ENCODE measurements at places on chromosomes 7 and 10.

GRCh38 chr7:87575521-87575920 is 25.2 kb downstream of the ABCB1 start:
- no peak for DNase-seq

DNA sequence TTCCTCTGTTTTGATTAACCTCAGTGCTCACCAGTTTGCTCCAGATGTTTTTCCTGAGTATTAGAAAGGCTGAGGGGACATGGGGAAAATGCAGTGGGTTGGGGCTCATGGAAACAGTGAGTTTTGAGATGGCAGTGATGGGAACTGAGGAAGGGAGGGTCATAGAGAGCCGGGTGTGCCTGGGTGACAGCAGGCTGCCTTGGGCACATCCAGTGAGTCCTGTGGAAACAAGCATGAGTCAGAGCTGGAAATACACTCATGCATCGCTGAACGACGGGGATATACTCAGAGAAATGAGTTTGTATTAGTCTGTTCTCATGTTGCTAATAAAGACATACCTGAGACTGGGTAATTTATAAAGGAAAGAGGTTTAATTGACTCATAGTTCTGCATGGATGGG is 202.2 kb downstream of the TMEM178B start:
- no peak for DNase-seq

DNA sequence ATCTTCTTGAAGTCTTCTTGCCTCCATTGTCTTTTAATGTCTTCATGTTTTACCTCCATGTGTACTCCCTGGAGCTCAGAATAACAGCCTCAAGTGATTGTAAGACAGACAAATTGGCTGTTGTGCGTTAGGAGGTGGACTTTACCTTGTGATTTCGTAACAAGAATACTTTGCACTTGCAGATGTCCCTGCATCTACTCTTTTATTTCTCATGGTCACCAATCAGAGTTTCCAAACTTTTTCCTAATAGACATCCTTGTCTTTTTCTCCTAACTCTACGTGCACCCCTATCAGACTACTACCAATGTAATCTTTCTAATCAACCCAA is 172.3 kb downstream of the NRP1 start:
- no peak for DNase-seq

- no peak for DNase-seq
These were observed 2.4 kb downstream of the SPOCK2 start for GRCh38 chr10:72085864-72086465.

DNA sequence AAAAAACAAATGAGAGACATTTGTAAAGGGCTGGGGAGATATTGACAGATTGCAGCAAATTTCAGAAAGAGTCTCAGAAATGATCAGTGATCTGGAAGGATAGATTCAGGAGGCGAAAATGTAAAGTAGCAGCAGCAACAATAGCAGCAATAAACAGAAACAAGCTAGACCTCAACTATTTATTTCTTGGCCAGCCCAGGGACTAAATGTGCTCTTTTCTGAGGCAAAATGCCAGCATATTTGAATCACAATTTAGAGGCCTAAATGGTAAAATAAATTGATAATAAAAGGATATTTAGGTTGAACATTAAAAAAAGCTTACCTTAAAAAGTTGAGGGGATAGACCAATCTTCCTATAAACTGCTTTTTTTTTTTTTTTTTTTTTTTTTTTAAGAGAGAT is 134.6 kb upstream of the ITGB1 start:
- no peak for DNase-seq

DNA sequence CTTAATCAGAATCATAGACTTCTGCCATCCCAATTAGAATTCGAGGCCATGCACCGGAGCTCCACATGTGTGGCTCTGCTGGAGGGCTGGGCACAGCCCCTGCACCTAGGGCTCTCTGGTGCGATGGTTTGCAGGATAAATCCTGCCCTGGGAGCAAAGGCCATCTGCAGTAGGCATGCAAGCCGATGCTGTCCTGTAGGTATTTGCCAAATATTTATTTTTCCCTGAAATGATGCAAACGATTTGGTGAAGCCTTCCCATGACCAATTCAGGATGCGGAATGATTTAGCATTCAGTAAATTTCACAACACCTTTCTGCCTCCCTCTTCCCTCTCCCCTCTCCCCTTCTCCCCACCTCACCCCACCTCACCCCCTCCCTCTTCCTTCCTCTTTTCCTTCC is 170.6 kb downstream of the EBF3 start:
- DNase-seq, result no peak

DNA sequence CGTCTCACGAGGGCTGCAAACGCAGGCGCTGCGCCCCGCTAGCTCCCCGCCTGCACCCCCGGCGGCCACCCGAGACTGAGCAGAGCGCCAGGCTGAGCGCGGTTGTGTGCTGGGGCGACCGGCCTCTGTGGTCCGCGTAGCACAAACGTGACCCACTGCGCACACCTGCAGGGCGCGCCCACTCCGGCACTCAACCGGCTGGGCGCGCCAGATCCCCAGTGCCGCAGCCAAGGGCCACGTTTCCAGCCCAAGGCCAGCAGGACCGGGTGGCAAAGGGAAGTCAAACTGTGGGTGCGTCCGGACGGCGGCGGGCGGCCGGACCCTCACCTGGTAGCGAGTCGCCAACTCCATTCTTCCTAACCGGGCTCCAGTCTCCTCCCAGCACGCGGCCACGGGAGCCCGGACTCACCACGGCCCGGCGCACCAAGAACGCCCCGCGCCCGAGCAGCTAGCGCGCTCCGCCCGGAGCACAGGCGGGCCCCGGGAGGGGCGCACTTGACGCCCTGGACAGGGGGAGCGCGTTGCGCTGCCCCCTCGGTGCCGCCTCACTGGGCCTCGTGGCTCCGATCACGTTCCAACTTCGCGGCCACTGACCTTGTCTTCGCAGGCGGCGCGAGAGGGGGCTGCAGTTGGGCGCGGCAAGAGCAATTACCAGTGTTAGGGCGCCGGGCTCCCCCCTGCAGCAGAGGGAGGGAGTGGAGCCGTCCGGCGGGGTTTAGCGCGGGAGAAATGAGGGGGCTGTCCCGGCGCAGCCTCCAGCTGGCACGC is at the start of gene CDCA7L:
Gene CDCA7L (minus strand): TSS at position 446 of the 768 bp plus-strand sequence. CDS start 95 bp downstream, at position 351.
- DNase-seq, result peak; percentile 86

DNA sequence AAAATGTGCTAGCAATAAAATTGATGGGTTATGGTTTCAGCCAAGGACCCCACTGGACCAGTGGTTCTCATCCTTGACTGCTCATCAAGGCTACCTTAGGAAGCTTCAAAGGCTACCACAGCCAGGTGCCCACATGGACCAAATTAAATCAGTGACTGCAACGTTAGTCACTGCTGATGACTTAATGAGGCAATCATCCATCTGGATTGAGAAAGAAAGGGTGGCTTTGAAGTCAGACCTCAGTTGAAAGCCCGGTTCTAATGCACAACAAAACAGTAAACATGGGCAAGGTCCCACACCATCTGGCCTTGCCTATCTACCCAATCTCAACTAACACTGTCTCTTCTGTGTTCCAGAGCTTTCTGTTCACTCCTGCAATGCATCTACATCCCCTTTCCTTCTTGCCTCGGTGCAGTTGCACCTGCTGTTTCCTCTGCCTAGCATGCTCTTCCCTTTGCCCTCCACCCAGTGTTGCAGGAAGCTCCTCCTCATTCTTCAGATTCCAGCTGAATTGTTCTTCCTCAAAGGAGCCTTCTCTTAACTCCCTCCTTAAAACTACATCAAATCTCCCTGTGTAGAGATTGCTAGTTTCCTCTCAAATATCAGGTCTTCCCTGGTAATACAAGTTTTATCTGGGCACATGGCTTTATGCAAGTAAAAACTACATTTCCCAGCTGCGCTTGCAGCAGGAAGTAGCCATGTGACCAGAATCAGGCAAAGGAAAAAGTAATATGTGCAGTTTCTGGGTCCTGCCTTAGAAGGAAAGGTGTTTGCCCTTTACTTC is 10.3 kb upstream of the KCNK18 start:
- DNase-seq, result no peak

- DNase-seq, result peak; percentile 31
These were observed at the start of gene NPY for GRCh38 chr7:24283897-24284698. Gene NPY, plus strand, starts transcription at chr7:24284190. Its CDS starts 1,051 bp downstream, at chr7:24285241.

DNA sequence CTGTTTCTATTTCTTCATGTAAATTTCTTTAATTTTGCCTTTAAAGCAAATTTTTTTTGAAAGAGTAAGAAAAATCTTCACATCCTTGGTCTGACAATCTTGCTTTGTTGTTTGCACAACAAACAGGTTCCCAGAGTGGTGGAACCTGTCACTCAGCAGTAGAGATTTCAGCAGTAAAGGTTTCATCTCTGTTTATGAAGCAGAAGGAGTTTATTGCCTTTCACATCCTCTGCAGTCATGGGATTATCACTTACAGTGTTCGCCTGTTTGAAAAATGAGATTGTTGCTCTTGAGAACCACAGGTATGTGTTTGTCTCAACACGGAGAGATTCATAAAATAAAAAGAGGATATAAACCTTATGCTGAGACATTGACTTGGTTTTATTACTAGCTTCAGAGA is 342.6 kb downstream of the IPMK start:
- no peak for DNase-seq

- DNase-seq, result no peak
These were observed 260.1 kb upstream of the SEMA3D start for GRCh38 chr7:85447004-85447403.

- no peak for DNase-seq
These were observed 84.6 kb downstream of the CH25H start for GRCh38 chr10:89122433-89123051.

- no peak for DNase-seq
These were observed 8.0 kb upstream of the GLRX3 start for GRCh38 chr10:130128062-130128781.

DNA sequence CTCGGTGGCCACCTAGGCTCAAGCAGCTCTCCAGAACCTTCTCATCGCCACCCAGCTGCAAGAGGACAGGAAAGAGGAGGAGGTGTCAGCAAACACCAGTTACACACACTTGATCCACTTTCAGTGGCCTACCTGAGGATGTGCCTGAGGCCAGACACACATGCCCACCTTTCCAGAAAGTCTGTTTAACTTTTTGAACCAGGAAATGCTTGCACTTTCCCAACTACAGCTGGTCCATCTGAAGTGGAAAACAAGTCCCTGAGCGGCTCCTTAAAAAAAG is 15.7 kb upstream of the CYREN start:
- no peak for DNase-seq

DNA sequence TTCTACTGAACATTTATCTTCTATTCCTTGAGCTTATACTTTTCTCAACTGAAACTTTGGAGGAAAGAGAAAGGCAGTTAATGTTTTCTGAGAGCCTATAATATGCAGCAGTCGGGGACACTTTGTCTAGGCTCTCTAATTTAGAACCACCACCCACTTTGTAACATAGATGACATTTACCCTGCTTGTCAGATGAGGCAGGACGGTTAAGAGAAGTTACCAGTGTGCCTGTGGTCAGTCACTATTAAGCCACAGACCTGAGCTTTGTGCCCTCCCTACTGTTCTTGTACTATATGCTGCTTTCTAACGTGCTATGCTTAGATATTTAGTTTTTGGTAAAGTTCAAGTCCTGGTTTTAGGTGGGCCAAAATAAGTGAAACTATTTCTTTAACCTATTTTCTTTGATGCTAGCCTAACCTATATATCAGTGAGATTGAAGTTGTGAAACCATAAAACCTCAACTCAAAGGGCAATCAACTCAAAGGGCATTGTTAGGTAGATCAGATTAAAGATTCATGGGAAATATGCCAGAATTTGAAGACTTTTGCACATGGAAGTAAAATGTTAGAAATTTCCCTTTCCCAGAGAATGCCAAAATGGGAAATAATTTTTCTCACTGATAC is 156.5 kb upstream of the AGR3 start:
- no peak for DNase-seq

DNA sequence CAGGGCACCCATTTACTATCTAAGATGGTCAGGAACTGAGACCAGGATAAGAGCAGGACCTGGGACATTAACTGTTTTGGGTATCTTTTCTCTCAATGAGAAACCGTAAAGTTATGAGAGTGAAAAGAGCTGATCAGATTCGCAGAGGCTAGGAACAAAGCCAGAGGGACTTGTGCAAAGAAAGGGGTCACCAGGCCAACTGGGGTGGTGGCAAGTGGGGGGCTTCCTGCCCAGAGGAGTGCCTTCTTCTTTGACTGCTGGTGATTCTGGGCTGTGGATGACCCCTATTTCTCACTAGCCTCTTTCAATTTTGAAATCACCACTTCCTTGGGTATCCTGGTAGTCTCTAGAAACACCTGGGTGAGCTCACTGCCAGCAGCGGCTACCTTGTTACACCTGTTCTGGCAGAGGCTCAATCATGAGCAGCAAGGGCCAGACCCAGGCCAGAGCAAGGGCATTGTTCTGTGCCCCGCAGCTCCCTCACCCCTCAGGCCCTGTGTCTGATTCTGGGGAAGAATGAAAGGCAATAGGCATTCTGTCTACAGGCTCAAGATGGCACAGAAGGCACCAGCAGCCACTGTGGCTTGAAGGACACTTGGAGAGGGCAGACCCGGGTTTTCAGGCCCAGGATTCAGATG is 999 bp downstream of the SFTPD start:
- no peak for DNase-seq

DNA sequence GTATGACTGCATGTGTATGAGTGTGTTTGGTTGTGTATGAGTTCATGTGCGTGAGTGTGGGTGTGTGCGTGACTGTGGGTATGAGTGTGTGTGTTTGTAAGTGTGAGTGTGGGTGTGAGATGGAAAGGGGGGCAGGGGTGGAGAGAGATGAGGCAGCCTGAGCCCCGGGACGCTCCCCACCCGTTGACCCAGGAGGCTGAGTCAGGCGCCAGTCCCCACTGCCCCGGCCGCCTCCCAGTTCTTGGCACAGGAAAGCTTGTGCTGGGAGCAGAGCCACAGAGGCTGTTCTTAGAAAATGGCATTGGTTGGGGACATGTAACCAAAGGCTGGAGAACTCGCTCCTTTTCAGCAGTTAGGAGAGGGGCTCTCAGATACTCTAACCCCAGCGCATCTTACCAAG is 27.8 kb upstream of the NUB1 start:
- DNase-seq, result no peak

DNA sequence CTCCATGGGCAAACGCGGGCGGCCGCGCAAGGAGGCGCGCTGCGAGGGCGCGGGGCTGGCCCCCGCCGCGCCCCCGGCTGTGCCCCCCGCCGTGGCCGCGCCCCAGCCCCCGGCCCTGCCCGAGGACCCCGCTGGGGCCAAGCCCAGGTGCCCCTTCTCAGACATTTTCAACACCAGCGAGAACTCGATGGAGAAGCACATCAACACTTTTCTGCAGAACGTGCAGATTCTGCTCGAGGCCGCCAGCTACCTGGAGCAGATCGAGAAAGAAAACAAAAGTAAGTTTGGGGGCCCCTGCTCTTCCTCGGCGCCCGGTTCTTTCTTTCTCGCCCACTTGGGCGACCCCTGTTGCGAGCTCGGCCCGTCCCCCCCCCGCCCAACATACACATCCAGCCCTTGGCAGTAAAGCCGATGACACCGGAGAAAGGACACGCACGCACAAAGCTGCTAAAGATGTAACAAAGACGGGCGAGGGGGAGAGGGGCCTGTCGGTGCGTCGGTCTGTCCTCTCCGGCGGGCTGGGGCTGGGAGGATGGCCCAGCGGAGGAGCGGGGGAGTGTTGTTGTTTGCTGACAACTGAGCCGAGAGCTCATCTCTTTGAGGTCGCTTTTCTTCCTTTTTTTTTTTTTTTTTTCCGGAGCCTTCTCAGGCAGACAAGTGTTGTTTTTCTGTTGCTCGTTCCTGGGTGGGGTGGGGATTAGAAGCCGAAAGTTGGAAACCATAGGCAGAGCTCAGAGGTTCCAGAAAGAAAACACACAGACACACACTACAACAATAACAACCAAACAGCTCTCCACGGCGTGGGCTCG is 604 bp downstream of the MXI1 start:
- DNase-seq, result peak; percentile 54

Measured in GM10248 (cell line).